ENCODE measurements at places on chromosomes 2 and 18. TPM values are rescaled to one million over a fixed set of nuclear protein-coding genes. Genes with fewer than 3 reads are reported as not detected.

- DNase-seq: no peak
Observed at GRCh38 chr18:48583573-48583972, 44.7 kb downstream of the CTIF start.

- no peak for DNase-seq
Observed at GRCh38 chr2:7785700-7786099, 868.5 kb downstream of the RNF144A start.

The GREB1L gene
- polyA plus RNA-seq: 0.58 TPM

The ZSWIM2 gene
- not detected for polyA plus RNA-seq

GRCh38 chr2:3132966-3133365 lies 244.7 kb downstream of the EIPR1 start:
- no peak for DNase-seq

GRCh38 chr18:24009651-24010333 lies 4.8 kb upstream of the TTC39C start:
- DNase-seq: no peak

DNA sequence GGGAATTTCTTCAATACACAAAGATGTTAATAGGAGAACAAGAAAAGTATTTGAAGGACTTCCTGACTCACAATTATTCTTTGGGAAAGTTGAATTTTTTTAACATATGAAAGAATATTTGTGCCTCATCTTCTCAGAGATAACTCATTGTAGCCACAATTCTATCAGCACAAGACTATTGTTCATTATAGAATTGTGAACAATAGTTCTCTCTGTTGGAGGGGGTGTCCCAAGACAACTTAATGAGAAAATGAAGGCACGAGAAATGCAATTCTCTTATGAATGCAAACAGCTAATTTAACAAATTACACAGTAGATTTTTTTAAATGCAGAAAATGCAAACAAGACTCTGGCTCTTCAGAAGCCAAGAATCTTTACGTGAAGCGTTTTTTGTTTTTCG lies 157.0 kb downstream of the BARD1 start:
- DNase-seq: no peak

DNA sequence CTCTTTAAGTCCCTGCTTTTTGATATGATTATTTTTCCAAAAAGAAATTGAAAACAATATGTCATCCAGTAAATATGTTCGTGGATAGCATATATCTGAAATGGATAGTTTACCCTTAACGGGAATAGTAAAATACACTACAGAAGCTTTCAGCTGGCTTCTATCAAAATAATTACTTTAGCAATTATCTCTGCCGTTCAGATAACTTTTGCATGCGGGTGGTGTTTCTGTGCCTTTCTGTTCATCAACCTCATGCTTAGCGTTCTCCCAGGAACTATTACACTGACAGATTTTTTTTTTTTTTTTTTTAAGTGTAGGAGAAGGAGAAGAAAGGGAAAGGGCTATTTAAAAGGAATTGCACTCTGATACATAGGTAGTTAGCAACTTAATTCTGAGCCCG lies 53.6 kb downstream of the TSHZ1 start:
- DNase-seq: no peak

The DYNAP gene
- not detected for polyA plus RNA-seq

DNA sequence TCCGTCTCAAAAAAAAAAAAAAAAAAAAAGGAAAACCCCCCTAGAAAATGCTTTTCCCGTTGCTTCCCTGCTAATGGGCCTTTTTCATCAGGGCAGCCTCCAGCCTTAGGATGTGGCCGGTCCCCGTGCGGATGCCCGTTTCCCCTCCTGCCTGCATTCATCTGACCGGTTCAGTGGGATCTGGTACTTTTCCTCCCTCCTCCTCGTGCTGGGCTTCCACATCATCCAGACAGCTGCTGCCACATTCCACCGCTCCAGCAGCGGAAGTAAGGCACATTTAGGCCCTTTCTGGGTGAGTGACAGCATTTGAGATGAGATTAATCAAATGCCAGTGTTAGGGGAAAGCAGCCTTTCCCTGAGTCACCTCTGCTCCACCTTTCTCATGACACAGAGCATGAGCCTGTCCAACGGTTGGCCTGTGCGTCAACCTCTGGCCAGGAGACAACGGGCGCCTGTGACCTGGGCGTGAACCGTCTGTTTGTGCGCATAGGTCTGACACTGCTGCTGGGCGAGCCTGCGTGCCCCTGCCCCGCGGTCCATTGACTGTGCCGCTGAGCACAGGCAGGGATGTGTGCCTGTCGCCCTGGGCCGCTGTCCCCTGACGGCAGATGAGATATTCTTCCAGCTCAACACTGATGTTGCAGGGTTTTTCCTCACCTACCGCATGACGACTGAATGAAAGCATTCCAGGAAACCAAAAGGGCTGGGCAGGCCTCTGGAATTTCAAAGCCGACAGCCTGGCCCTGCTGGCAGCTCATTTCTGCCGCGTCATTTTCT lies 174.0 kb downstream of the TGIF1 start:
- peak; percentile 67 for DNase-seq

- no peak for DNase-seq
Observed at GRCh38 chr2:216477283-216478035, 21.2 kb upstream of the RPL37A start.

The CAPN10 gene
- 26.2 TPM for polyA plus RNA-seq

DNA sequence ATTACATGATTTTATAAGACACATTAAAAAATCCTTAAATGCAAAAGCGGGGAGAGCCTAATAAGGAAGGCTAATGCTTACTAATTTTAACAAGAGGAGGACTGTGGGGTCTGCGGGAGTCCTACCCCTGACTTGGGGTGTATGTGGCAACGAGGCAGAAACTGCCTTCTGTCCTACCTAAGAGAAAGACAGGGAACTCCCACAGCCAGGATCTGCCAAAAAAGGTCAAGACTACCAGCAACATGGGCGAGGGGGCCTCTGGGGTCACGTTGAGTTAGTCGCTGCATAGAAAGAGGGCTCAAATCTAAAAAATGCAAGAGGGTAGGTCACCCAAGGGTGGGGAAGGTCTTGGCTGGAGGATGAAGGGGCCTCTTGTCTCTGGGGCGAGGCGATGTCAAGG lies 529 bp upstream of the AMER3 start:
- no peak for DNase-seq

DNA sequence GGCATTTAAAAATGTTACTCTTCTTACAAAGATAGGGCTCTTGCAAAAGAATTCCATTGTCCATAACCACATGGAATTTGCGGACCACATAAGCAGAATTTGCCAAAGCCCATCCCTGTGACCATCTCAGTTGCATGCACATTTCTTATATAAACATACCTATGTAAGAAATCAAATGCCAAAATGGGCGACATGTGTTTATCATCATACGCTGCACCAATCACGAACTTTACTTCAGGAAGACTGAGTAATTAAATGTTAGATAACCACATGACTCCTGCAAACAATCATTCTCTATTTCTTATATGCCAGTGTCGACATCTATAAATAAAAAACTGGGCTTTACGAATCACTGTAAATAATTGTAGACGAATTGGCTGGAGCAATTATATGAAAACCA lies 186.1 kb upstream of the RBMS1 start:
- DNase-seq: no peak

The MARCHF4 gene
- polyA plus RNA-seq: 0.21 TPM

GRCh38 chr2:151114874-151115273 lies 146.8 kb downstream of the RBM43 start:
- no peak for DNase-seq

DNA sequence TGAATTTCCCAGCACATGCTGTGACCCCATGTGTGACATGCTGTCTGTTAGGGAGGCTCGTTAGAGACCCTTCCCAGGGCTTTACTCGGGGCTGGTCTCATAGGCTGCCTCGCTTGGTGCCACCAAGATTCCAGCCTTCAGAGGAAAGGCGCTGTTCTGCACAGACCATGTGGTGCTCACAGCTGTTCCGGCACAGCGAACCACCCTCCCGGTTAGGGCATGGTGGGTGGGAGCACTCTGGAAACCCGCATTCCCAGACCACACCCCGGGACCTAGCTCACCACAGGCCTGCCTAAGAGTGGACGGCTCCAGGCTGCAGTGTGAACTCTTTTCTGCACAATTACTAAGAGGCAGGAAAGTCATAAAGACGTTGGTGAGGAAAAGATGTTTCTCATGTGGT lies 112.0 kb downstream of the MBP start:
- no peak for DNase-seq

The CABLES1 gene
- polyA plus RNA-seq: 44.9 TPM

The CPLX4 gene
- polyA plus RNA-seq: not detected

DNA sequence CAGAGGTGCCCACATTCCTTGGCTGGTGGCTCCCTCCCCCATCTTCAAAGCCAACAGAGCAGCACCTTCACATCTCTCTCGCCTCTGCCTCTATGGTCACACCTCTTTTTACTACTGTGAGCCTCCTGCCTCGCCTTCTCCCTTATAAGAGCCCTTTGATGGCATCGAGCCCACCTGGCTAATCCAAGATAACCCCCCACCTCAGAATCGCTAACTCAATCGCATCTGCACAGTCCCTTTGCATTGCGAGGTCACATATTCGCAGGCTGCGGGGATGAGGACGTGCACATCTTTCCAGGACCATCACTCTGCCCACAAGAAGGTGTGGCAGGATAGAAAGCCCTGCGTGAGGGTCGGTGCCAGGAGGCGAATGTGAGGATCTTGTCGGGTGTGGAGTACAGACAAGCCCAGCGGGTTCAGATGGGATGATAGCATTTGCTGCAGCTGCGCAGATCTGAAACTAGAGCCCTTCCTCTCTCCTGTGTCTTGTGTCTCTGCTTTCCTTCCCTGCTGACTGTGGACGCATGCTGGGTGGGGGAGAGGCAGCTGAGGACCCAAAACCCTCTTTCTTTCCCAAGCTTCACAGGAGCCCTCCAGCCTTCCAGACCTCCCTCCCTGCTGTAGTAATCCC lies 148.3 kb upstream of the HDAC4 start:
- DNase-seq: no peak

The SCN2A gene
- polyA plus RNA-seq: 0.61 TPM

DNA sequence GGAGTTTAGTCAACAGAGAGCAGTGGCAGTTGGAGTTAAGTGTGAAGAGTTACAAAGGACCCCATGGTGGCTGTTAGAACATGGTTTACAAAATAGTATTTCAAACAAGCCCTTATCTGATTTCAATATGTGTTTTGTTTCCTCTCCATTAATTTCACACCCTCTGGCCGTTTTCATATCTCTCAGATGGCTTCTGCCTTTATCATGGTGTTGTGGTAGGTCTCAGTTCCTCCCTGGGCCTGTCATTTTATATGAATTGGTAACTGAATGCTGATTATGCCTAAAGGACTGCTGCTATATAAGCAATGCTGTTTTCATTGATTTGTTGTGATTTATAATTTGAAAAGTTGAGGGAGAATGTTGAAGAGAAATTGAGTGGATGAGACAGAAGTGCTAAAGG lies 686.7 kb downstream of the NYAP2 start:
- no peak for DNase-seq

- DNase-seq: peak; percentile 35
Observed at GRCh38 chr18:28041366-28041765, 135.6 kb downstream of the CDH2 start.

The GPC1 gene
- 34.6 TPM for polyA plus RNA-seq

The CCDC93 gene
- 57.6 TPM for polyA plus RNA-seq

The COLEC12 gene
- 118 TPM for polyA plus RNA-seq

GRCh38 chr2:41992671-41993434 lies 55.0 kb upstream of the PKDCC start:
- no peak for DNase-seq

- no peak for DNase-seq
Observed at GRCh38 chr2:26530696-26531095, 52.8 kb upstream of the OTOF start.

- no peak for DNase-seq
Observed at GRCh38 chr2:84986018-84986417, 15.1 kb downstream of the KCMF1 start.

The ALPG gene
- polyA plus RNA-seq: not detected

- no peak for DNase-seq
Observed at GRCh38 chr2:86274918-86275275, 62.5 kb downstream of the REEP1 start.

DNA sequence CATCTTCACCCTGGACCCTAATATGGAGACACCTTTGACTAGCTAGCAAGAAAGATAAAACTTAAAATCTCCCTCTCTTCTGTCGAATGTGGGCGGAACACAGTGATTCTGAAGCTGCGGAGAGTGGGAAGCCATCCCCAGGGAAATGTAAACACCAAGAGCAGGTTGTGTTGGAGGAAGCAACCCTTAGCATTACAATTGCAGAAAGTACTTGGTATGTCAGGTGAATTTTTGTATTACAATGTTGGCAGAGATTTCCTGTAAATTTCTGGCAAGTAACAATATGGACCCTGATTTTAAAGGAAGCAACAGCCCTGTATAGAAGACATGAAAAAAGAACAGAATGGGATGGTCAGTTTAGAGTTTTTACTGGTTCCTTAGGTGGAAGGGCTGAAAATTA lies 35.8 kb downstream of the TSN start:
- no peak for DNase-seq

DNA sequence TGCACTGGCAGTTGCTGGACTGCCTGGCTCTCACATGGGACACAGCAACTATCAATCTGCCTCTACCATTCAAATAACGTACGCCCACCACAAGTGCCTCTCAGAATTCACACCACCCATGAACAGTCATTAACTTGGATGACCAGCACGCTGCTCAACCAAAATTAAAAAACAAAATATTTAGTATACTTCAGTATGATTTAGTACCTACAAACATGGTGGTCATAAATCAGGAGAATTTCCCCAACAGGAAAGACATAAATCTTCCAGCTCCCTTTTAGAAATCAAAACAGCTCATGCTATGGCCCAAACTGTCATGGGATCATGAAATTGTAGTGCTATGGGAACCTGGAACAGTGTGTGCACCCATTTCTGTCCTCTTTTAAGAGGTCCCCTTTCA lies 317.4 kb upstream of the ETAA1 start:
- DNase-seq: no peak

The KCNS3 gene
- 31.7 TPM for polyA plus RNA-seq

DNA sequence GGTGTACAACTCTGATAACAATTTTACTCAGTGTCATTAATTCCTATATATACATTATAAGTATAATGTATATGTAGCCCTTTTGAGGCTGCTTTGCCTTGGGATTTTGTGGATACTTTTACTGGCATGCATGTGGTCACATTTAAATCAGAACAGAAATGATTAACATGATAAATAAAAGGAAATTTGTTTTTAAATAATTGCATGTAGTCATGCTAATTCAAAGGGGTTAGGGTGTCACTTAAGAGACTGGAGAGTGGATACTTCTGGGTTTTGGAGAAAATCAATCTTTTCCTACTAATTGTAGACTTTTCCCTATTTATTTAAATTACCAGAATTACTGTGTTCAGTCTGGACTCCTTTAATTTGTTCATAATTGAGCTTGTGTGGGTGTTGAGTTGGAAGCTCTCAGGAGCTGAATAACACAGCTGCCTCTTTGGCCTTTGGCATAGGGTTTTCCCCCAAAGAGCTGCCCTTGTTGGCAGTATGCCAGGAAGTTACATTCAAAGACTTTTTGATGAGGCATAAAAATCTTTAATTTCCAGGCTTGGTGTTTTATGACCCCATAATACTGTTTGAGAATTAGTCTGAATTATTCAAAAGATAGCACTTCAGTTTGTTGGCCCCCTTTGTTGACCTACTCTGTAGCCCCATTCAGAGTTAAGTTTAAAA lies 484.7 kb upstream of the NRP2 start:
- DNase-seq: no peak

- no peak for DNase-seq
Observed at GRCh38 chr2:216632346-216632951, 771 bp upstream of the IGFBP2 start.
